Stimulated activated CD8-positive, alpha-beta memory T cell treated with anti-CD3 and anti-CD28 coated beads, Interleukin-15, amount 100 ng/mL, for 4 hours (primary cell): ENCODE measurements at places on chromosomes 1 and 21.

DNA sequence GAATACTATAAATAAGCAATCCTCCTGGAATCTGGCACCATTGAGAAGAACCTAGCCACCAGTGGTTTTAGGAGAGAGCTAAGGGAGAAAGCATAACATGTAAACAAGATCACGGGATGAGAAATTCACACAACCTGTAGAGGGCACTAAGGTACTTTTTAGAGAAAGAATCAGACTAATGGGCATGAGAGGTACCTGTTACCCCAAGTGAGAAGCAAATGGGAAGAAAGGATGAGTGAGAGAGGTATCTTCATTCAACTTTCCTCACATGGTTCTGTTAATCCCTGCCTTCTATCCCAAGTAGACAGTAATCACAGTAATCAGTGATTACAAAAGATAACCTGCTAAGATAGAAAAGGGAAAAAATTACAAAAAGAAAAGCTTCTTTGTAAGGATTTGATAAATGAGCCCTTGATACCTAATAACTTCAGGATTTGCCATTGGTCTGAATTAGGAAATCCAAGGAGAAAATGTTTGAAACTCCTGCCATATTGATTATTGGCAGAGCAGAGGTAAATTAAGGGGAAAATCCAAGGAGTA, 251.1 kb upstream of the ADGRL2 start:
- no peak for DNase-seq

- no peak for DNase-seq
Observed at GRCh38 chr1:195481293-195481692, 1126.9 kb downstream of the KCNT2 start.

DNA sequence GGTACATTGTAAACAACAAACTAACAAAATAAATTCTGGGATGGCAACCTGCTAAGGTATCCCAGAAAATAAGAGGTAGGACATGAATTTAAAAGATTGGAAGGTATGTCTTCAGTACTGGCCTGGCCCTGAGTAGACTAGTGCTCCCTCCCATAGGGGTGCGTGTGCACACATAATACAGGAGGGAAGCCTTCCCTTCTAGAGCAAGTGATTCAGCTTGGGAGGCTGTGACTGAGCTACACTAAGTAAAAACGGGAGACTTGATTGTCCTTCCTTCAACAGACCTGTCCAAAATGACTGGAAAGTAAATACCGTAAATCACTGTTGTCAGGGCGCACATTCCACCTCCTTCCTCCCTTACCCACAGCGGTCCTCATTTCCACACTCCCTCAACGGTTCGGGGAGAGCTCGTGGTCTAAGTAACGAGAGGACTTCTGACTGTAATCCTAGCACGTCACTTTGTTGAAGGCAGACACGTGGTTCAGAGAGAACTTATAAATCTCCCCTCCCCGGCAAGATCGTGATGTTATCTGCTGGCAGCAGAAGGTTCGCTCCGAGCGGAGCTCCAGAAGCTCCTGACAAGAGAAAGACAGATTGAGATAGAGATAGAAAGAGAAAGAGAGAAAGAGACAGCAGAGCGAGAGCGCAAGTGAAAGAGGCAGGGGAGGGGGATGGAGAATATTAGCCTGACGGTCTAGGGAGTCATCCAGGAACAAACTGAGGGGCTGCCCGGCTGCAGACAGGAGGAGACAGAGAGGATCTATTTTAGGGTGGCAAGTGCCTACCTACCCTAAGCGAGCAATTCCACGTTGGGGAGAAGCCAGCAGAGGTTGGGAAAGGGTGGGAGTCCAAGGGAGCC, at the start of gene TGFB2:
TSS of gene TGFB2 (plus strand) at position 523 of the 859 bp plus-strand sequence. CDS start 1,366 bp downstream, outside the sequence.
- no peak for DNase-seq

GRCh38 chr1:98659879-98660278, 1.6 kb upstream of the SNX7 start:
- DNase-seq: no peak

GRCh38 chr1:241857131-241857530, 9.1 kb downstream of the EXO1 start:
- DNase-seq: no peak

GRCh38 chr1:111967067-111967690, 22.3 kb downstream of the KCND3 start:
- DNase-seq: no peak

GRCh38 chr1:213983493-213984386, 4.0 kb upstream of the PROX1 start:
- DNase-seq: no peak

DNA sequence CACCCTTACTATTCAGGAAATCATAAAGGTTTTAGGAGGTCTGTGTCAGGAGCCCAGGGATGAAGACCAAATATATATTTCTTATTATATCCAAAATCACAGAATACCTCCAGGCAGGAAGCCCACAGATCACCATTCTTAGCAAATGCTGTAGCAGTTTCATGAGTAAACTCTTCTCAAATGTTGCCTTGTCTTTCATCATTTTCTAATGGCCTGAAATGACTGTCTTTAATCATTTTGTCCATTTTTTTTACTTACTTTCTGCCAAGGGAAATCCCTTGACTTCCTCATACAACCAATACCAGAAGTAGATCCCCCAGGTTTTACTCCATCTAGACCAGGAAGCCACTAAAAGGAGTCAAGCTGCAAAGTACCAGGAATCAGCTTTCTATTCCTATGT, 32.4 kb downstream of the PSMG1 start:
- no peak for DNase-seq

GRCh38 chr1:207328004-207328403, 6.5 kb downstream of the CD55 start:
- no peak for DNase-seq

GRCh38 chr21:25858325-25858724, 123.6 kb downstream of the GABPA start:
- no peak for DNase-seq

GRCh38 chr21:28342212-28342810, 650.4 kb downstream of the LTN1 start:
- no peak for DNase-seq
